Fibroblast of skin of right biceps (primary cell): ENCODE measurements at places on chromosomes 13 and 19.
A peak's percentile ranks its signal among the peaks of the same experiment; 100 is the strongest.

DNA sequence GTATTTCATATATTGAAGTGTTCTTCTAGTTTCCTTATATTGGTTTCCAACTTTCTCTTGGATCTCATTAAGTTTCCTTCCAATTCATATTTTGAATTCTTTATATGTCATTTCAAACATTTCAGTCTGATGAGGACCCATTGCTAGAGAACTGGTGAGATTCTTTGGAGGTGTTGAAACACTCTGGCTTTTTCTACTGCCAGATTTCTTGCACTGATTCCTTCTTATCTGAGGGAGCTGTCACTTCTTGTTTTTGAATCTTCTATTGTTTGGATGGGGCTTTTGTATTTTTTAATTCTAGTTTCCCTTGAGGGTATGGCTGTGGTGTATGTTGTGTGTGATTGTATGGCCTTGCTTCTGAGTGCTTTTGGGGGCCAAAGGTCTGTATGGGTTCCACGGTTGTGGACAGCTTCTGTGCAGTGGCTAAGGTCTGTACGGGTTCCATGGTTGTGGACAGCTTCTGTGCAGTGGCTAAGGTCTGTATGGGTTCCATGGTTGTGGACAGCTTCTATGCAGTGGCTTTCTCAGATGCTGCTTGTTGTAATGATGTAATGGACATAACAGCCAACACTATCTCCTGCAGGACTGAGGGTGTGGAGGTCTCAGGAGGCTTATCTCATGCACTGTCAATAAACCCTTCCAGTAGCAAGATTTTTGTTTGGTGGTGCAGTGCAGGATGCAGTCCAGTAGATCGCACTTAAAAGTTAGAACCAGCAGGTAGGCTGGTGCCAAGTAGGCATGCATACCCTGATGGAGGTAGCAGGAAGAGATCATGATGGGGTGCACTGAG is 36.8 kb downstream of the ACSBG2 start:
- DNase-seq: no peak

DNA sequence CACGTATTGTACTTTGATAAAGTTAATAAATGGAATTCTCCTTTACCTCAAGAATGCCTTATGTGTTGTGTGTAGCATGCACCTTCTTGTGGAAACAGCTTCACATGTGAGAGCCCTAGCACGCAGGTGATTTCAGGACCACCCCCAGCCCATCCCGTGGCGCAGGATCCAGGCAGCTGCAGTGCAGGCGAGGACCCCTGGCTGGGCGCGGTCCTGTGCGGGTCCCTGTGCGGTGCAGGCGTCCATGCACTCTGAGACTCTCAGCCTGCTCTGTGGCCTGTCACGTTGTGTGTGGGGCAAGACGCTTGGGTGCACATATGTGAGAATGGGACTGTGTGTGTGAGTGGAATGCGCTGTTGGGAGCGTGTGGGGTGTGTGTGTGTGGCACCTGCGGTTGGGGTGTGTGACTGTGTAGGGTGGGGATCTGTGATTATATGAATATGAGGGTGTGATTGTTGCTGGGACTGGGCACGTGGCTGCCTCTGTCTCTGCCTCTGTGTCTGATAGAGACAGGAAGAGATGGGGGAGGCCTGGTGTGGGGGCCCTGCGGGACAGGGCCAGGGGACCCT is 30.8 kb downstream of the WTIP start:
- DNase-seq: no peak

DNA sequence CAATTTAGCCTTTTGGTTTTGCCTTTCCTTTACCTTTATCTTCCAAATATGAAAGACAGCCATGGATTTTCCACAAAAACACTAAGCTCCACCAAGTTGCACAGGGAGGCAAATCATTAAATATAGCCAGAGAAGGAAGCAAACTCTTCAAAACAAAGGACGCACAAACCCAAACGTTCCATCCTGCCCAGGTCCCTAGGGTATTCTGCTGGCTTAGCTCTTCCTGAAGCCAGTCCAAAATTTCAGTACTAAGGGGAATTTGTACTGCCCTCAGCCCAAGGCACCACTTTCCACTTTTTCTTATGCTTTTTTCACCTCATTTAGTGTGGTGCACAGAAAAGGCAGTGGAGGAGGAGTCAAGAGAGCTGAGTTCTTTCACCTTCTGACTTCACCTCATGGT is 169.9 kb downstream of the FLT1 start:
- no peak for DNase-seq

GRCh38 chr19:18049385-18049784 is 37.3 kb downstream of the IL12RB1 start:
- peak; percentile 14 for DNase-seq
